Stimulated activated CD4-positive, alpha-beta T cell treated with anti-CD3 and anti-CD28 coated beads, Interleukin-1b, Interleukin-23, amount 100 ng/mL, for 1 hour (primary cell): ENCODE measurements at places on chromosomes 2 and 18.
A peak's percentile ranks its signal among the peaks of the same experiment; 100 is the strongest.

GRCh38 chr18:76688724-76689472 is 133.5 kb upstream of the ZNF236 start:
- DNase-seq = no peak

- no peak for DNase-seq
These were observed 8.9 kb downstream of the ZFP36L2 start for GRCh38 chr2:43217228-43218154.

DNA sequence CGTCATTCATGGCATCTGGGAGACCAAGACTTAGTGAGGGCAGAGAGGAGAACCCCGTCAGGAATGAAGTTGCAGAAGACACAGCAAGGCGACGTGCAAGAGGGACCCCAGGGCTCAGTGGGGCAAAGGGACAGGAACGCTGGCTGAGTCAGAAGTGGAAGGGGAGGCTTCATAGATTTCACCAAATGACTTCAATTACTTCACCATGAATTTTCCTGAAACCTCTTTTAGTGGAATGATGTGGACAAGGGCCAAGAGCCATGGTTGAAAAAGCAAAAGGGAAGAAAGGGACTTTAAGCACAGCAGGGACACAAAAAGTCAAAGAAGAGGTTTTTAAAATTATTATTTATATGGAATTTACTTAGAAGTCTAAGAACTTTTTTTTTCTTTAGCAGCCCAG is 141.6 kb upstream of the PID1 start:
- no peak for DNase-seq

- DNase-seq = no peak
These were observed 166.3 kb downstream of the MYO1B start for GRCh38 chr2:191411472-191411871.

DNA sequence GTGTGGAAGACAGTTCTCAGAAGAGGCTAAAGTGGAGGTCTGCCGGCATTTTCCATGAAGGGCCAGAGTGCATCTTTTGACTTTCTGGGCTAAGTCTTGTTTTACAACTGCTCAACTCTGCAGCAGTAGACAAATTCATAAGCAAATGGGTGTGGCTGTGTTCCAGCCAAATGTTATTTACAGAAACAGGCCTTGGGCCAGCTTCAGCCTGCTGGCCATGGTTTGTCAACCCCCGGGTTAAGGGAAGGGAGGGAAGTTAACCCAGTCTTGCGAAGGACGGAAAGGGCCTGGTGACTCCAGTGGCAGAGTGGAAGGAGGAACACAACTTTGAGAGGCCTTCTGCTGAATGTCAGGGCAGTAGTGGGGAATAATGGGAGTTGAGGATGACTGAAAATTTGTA is 34.3 kb upstream of the NCKAP5 start:
- no peak for DNase-seq

DNA sequence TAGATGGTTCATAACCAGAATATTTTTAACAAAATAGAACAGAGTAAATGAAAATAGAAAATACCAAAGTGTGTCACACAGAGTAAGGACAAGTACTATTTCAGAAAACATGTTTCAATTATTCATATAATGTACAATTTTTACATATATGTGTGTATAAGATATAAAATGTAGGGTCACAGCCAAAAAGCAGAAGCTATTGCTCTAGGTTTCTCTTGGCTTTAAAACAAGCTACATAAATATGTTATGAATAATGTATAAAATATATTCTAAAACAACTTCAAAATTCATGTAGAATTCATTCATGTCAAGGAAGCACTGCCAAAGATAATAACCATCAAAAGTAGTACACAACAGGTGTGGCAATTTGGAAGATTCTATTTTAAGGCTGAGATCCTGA is 218.2 kb downstream of the TTC32 start:
- no peak for DNase-seq

DNA sequence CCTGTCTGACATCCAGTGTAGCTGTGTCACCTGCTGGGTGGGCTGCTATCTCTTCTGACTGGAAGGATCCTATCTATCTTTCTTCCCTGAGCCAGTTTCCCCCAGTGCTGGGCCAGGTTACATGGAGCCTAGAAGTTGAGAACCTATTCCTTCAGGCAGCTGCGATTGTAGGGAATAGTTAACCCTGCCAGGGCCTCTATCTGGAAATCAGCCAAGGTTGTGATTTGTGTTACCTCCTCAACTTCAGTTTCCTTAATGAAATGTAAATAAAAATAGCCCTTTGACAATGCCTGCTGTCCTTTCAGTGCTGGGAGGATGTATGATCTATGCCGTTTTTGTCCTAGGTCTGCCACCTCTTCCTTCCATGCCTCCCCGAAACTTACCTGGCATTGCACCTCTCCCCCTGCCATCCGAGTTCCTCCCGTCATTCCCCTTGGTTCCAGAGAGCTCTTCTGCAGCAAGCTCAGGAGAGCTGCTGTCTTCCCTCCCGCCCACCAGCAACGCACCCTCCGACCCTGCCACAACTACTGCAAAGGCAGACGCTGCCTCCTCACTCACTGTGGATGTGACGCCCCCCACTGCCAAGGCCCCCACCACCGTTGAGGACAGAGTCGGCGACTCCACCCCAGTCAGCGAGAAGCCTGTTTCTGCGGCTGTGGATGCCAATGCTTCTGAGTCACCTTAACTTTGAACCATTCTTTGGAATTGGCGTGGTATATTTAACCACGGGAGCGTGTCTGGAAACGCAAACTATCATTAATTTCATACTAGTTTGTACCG is 36.6 kb downstream of the GORASP2 start:
- DNase-seq = no peak

GRCh38 chr18:64956465-64956864 is 794.3 kb upstream of the CDH7 start:
- DNase-seq = no peak

- DNase-seq = no peak
These were observed 94.5 kb upstream of the KYNU start for GRCh38 chr2:142782942-142783443.

- no peak for DNase-seq
These were observed 248.8 kb downstream of the MREG start for GRCh38 chr2:215764441-215765048.

DNA sequence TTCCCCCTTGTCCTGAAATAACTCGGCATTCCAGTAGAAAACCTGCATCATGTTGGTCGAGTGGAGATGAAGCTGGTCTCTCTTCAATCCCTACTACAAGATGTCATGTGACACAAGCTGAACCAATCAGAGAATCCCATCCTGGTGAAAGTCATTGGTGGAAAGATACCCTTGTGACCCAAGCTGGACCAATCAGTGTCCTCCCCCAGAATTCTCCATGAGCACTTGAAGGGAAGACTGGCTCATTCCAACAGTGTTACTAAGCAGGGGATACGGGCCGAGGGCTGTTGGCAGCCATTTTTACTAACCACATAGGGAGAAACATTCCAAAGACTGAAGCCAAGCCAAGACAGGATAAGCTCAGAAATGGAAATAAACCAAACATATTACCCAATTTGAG is 298.3 kb downstream of the ICOS start:
- DNase-seq = no peak

GRCh38 chr2:153575171-153575853 is 96.8 kb upstream of the RPRM start:
- no peak for DNase-seq

DNA sequence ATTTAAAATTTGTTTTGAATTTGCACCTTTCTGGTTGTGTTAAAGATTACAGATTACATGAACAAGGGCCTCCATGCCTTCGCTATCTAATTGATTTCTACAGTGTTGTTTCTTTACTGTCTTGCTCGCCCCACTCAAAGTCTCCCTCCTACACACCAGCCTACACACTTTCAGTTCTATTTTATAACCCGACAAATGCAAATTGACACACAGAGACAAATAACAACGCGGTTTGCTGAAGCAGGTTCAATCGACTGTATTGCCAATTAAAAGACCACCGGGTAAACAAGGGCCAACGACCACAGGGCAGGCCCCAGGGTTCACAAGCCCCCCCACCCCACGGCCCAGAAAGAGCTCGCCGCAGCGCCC is 869 bp downstream of the STARD7 start:
- DNase-seq = peak; percentile 1

DNA sequence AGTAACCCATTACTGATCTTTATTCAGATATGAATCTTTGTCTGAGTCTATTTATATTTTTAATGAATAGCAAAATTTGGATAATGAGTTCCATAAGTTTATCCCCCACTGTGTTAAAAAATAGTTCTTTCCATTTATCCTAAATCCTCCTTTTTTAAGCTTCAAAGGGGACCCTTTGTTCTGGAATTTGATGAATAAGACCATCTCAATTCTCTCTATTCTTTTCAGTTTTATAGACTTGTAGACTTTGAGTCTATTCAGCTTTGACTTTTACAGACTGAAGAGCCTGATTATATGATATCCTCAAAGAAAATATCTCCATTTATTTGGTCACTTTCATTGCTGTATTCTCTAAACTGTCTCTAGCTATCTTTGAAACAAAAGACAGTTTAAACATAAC is 2146.1 kb upstream of the CELF4 start:
- no peak for DNase-seq

DNA sequence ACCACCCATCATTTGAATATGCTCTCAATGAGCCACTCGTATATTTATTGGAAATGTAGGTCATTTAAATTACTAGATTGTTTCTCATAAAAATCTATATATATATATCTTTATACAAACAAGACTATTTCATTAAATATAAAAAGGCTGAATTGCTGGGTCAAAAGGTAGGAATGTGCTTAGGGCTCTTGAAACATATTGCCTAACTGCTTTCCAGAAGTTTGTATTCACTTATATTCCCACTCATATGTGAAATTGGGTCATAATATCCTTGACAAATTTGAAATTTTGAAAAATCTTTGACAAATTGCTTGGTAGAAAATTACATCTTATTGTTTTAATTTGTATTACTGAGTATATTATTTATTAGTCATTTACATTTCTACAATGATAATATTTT is 999.8 kb upstream of the CDH2 start:
- no peak for DNase-seq

GRCh38 chr18:40911041-40911440 is 1044.0 kb upstream of the PIK3C3 start:
- no peak for DNase-seq

- DNase-seq = no peak
These were observed at the start of gene SPTBN1 for GRCh38 chr2:54455563-54456361. Gene SPTBN1 (plus strand): TSS chr2:54456327. CDS start chr2:54526419, 70,092 bp downstream.

DNA sequence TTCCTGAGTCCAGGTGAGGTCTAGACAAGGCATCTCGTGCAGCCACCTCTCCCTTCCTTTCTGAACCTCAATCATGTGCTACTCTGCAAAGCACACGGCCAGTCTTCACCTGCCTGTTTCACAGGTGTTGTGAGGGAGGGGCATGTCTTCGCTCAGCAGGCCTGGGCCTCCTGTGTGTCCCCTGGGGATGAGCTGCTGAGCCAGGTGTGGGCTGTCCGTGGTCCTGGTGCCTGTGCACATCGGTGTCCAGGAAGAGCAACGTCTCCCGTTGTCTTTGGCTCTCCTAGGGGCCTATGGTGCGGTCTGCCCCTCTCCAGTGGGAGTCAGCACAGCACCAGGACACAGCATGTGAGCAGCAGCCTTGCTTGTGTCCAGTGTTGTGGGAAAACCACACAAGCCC is 16.7 kb downstream of the ARHGEF4 start:
- DNase-seq = no peak

- no peak for DNase-seq
These were observed 88.8 kb downstream of the CDC42EP3 start for GRCh38 chr2:37582481-37583220.

GRCh38 chr2:224025874-224026273 is 13.2 kb downstream of the SERPINE2 start:
- DNase-seq = peak; percentile 20

DNA sequence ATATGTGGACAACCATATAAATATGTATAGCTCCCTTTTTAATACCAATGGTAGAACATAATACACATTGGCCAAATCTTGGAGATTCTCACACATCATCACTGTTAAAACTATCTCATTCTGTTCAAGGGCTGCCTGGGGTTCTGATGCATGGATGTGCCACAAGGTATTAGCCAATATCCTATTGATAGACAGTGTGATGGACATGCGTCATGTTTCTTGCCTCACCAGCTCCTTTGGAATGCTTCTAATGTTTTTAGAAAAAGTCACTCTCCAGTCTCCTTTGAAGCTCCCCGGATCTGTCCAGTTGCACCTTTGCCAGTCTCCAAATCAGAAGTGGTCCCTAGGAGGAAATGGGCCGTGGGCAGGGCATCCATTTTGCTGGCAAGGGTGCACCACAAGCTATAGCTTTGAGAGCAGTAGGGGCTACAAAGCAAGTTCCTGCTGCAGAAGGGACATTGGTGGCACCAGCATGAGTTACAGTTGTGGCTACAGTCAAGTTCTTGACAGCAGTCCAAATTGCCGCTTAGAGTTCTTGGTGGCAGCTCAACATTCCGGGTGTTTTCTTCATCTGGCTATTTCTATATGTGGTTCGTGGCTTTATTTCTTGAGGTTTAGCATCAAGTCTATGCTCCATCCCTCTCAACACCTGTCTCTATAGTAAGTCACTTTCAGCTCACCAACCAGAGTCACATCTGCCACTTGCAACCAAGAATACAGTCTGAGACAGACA is 25.1 kb upstream of the ATRAID start:
- DNase-seq = no peak

DNA sequence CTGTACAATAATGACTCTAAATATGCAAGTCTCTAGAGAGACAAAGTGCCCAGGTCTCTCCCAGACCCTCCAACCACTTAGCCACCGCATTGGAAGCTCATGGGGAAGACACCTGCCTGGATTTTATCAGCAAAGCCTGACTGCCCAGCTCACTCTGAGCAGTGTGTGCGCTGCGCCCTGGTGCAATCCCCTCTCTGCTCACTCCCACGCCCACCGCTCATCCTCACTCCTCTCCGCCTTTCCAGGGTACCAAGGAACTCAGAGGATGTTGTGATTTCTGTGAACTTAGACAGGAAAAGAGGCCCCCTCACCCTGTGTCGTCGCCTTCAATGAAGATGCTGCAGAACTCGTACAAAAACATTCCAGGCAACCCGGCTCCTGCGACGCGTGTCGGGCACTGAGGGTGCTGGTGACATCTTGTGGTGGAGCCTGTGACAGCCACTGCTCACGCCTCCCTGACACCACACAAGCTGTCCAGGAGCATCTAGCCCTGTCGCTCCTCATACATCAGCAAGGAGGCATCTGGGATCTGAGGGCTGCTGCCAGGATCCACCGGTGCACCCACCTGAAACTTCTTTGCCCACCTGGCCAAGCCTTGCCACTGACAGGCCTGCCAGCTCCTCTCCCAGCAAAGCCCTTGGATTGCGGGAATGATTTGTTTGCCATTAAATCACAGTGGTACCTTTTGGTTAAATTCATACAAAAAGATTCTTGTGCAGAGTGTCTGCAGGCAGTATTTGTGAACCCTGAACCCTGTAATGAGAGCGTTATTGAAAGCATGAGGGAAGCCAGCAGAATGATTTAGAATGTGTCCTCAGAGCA is 220.4 kb downstream of the ZNF516 start:
- DNase-seq = no peak

- no peak for DNase-seq
These were observed 46.3 kb upstream of the CREB1 start for GRCh38 chr2:207483477-207483876.

GRCh38 chr18:22650247-22650646 is 232.5 kb upstream of the CTAGE1 start:
- no peak for DNase-seq

- no peak for DNase-seq
These were observed 4.1 kb downstream of the SFTPB start for GRCh38 chr2:85663594-85664565.

- no peak for DNase-seq
These were observed 445 bp downstream of the C1GALT1C1L start for GRCh38 chr2:43675646-43676321.
